Lung (tissue), 17 donors: ENCODE measurements at places on chromosomes 12 and 14.

GRCh38 chr14:100885617-100886016 is 17.9 kb downstream of the RTL1 start:
- no peak for DNase-seq

GRCh38 chr14:104510794-104511611 is 68.6 kb upstream of the C14orf180 start:
- no peak for DNase-seq

- peak; percentile 52 for DNase-seq
Measured at GRCh38 chr12:72264548-72265175, 7.5 kb upstream of the TRHDE start.

DNA sequence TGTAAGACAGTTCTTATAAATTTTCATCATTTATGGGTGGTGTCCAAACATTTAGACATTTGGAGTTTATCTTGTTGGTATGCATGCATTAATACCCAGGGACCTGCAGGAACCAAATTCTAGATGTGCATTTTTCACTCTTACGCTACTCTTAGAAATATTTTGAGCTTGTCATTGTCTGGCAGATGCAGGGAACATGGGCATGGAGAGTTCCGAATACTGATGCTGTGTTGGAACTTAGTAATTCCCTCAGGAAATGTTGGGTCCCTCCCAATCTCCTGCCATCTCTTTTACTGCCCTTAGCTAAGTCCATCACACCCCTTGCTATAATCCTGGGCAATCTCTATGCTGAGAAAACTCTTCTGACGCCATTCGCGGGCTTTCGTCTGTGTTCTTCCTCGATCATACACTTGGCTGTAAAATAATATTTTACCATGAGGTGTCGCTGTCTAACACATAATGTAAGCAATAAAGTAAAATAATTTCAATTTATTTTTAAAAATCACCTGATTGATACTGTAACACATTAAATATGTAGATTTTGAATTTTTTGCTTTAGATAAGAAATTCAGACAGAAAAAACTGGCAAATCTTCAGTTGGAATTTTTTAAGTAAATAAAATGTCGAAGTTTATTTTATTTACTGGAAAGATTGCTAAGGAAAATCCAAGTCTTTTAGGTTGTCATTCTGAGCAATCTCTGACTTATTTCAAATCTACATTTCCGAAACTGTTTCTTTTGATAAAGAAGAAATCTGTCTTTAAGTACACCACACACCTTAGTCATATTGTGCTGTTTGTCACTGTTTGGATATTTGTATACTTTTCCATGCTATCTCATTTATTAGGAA is 304.1 kb upstream of the SSTR1 start:
- DNase-seq = peak; percentile 76

GRCh38 chr14:105398726-105399465 is 558 bp downstream of the TEX22 start:
- DNase-seq = no peak
